DMS79 treated with DMSO at 0.1 percent for 48 hours (cell line): ENCODE measurements at places on chromosomes 2 and 18.

DNA sequence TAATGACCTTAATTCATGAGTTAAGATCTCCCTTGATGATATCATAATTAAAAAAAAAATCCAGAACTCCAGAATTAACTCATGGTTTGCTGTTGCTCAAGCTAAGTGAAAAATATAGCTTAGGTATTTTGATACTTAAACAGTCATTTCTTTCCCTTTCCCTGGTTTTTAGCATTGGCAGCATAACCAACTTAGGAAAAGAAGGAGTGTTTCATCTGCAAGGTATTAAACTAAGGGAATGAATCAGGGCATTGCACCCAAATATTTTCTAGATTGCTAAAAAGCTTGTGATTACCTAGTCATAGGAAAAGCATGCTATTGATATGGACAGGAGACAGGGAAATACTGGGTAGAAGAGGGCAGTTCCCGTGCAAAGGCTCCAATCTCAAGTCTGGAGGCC, 207.2 kb downstream of the LRP1B start:
- DNase-seq = no peak

- DNase-seq = no peak
Observed at GRCh38 chr2:233449081-233449901, 95.0 kb downstream of the DGKD start.

- no peak for DNase-seq
Observed at GRCh38 chr2:227684258-227684657, 17.7 kb downstream of the SCYGR5 start.

GRCh38 chr2:151401149-151401548, 8.6 kb upstream of the RIF1 start:
- DNase-seq = no peak

GRCh38 chr2:181466661-181467576, 9.7 kb downstream of the ITGA4 start:
- DNase-seq = no peak

GRCh38 chr2:62845256-62845655, 139.7 kb downstream of the EHBP1 start:
- DNase-seq = no peak
